Esophagus squamous epithelium (tissue), 5 donors: ENCODE measurements at places on chromosomes 1 and 21.

DNA sequence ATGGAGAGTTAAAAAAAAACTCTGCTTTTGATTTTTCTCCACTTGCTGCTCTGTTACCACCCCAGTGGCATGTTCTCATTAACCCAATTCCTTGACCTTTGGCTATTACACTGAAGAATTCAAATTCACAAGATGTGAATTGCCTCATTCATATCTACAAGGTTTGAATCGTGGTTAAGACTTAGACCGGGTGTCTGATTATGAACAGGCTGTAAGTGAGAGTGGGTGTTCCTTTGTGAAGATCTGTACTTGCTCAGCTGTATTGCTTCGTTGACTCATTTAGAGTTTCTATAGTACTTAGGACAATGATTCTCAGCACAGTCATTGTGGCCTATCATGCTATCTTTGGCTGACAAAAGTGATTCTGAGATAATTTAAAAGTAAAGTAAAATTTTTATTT is 36.4 kb downstream of the DNM3 start:
- no peak for DNase-seq

- no peak for DNase-seq
Observed at GRCh38 chr1:148362216-148362611, 120.9 kb downstream of the PPIAL4G start.

GRCh38 chr1:174958396-174958795 is 41.4 kb upstream of the CACYBP start:
- DNase-seq, result no peak

DNA sequence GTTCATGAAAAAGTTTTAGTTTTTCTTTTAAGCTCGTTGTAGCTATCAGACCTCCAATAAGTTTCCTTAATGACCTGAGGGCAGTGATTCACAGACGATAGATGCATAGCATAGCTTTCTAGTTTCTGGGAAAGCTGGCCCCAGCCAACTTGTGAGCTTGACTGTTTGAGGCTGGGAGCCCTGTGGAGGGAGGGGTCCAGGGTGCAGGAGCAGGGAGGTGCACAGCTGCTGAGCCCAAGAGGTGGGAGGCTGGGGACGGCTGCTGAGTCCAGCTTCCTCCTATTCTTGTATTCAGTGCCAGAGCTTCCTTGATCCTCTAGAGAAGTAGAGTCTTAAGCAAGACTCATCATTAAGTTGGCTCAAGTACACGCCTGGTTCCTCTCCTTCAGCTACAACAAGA is 11.0 kb upstream of the AVPR1B start:
- no peak for DNase-seq

DNA sequence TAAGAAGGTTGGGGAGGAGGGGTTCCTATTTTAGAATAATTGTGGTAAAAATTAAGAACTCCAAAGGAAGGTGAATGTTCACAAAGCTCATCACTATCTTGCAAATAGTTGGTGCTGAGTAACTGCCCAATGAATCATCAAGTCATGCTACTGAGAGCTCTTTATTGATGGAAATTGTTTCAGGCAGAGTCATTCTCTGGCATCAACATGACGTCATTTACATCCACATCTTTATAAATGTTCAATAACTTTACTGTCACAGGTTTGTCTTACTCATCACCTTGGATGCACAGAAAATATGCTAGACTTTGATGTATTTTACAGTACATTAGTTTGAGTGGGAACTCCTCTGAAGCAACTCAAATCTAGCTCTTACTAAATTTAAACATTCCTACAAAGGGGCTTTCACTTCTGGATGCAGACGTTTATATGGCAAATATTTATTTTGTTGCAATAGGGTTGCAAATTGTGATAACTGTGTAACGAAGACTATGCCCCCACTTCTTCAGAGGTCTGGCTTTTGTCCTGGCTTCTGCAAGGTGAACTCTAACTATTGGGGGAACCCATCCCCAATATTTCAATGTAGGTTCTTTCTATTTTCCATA is 273.7 kb upstream of the AJAP1 start:
- no peak for DNase-seq

- no peak for DNase-seq
Observed at GRCh38 chr1:8024329-8024728, 1.8 kb downstream of the ERRFI1 start.

DNA sequence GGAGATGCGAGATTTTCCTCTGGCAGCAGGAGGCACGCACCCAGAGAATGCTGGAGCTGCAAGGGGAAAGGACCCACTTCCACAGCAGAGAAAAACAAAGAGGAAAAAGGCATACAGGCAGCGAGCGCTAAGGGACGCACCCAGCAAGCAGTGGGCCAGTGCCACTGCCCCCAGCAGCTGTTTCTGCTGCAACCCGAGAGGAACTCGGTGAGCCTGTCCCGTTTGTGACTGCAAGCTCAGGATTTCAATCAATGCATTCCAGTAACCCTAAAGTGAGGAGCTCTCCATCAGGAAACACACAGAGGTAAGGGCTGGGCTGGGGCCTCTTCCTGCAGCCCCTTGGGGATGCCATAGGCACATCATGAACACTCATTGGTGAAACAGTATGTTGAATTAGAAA is 58.7 kb downstream of the ACP6 start:
- no peak for DNase-seq

DNA sequence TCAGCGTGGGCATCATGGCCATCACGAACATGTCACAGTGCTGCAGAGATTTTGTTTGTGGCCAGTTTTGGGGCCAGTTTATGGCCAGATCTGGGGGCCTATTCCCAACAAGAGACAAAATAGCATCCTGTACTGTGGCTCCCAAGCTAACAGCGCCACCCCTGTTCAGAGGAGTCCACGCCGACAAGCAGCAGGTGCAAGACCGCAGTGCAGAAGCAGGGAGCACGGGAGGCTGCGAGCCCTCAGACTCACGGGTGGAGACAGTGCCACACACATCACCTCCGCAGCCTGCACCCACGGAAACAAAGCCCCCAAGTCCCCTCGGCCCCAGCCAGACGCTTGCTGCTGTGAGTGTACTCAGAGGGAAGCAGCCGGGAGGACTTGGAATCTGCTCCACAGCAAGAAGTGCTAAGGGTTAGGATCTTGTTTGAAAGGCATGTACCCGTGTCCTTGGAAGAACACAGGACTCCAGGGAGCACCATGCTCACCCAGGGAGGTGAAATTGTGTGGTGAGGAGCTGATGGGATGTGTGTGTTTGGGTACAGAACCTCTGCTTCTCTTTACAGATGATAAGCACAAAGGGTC is 7.1 kb downstream of the TCP10L start:
- DNase-seq, result no peak

DNA sequence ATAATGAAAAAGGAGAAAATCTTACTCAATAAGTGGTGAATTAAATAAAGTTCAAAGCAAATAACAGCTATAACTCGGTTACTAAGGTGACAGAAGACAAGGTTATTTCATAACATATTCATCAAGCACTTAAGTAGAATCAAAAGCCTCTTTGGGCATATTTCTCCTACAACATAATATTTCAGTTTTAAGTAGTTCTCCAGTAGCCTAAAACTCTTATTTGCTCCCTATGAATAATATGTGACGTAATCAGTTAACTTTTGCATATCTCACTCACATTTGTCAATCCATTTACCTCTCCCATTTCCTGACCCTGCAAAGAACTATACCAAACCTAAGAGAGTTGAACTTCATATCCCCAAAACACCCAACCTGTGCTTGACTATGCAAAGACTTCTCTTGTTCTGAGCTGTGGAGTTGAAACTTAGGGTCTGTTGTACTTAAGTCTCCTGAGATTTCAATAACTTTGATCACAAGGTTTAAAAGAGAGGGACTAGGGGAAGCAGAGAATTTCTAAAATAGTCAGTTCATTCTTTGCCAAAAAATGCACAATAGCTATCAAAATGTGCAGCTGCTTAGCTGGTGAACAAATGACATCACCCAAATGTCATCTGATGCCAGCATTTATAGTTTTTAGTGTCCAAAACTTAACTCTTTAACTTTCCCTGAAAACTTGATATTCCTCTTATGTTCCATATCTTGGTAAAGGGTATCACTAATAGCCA is 37.2 kb downstream of the TTLL7 start:
- DNase-seq, result no peak

DNA sequence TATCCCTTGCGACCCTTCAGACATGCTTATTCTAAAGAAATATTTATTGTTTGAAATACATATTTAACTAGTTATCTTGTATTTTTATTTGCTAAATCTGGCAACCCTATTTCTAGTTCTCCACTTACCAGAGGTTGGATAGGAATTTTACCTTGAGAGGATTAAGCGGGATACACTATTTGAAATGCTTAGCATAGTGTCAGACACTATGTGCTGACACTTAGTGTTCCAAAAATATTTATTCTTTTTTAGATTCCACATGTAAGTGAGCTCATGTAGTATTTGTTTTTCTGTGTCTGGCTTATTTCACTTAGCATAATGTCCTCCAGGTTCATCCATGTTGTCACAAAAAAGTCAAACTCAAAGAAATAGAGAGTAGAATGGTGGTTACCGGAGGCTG is 78.7 kb downstream of the NTMT2 start:
- DNase-seq, result no peak
